Stimulated activated CD4-positive, alpha-beta T cell treated with anti-CD3 and anti-CD28 coated beads, Interleukin-12 subunit alpha, Interleukin-12 subunit beta, amount 100 ng/mL, for 48 hours (primary cell): ENCODE measurements at places on chromosomes 7 and 10.

DNA sequence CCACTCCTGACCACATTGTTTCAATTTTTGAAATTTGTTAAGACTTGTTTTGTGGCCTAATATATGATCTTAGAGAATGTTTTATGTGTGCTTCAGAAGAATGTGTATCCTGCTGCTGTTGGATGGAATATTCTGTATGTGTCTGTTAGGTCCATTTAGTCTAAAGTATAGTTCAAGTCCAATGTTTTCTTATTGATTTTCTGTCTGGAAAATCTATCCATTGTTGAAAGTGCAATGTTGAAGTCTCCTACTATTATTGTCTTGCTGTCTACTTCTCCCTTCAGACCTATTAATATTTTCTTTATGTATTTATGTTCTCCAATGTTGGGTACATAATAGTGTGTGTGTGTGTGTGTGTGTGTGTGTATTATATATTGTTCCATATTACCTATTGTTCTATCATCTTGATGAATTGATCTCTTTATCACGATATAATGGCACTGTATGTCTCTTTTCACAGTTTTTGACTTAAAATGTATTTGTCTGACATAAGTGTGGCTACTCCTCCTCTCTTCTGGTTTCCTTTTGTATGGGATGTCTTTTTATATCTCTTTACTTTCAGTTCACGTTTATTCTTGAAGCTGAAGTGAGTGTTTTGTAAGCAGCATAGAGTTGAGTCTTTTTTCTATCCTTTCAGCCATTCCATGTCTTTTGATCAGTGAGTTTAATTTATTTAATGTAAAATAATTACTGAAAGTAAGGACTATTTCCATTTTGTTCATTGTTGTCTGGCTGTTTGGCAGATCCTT is 61.3 kb downstream of the AKR1D1 start:
- no peak for DNase-seq

DNA sequence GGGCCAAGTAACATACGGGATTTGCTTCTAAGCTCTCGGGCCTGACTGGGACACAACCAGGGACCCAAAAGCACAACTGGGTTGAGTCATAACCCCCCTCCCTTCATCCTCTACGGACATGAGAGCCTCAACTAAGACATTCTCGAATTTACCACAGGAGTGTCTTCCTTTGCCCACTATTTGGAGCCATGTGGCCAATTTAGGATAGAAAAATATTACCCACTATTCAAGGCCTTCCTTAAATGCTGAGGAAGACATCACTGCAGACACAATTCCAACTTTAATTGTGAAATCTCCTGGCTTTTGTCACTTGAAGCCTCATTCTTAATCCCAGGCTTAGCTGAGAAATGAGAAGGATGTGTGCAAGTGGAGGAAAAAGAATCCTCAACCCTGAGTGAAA is 11.8 kb downstream of the CTBP2 start:
- no peak for DNase-seq

- no peak for DNase-seq
These were observed 298.3 kb upstream of the FZD8 start for GRCh38 chr10:35940141-35941041.

DNA sequence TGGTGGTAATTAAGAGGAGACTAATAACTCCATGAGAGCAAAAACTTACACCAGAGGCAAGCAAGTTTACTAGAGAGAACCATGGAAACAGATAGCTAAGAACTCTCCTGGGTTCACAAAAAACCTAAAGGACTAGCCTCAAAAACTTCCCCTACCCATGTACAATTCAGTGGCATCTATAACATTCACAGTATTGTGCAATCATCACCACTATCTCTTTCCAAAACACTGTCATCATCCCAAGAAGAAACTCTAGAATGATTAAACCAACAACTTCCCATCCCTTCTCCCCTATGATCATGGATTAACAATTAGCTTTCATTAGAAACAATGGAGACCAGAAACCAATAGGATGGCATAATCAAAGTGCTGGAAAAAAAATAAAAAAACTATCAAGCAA is 1038.3 kb downstream of the LRMDA start:
- no peak for DNase-seq

DNA sequence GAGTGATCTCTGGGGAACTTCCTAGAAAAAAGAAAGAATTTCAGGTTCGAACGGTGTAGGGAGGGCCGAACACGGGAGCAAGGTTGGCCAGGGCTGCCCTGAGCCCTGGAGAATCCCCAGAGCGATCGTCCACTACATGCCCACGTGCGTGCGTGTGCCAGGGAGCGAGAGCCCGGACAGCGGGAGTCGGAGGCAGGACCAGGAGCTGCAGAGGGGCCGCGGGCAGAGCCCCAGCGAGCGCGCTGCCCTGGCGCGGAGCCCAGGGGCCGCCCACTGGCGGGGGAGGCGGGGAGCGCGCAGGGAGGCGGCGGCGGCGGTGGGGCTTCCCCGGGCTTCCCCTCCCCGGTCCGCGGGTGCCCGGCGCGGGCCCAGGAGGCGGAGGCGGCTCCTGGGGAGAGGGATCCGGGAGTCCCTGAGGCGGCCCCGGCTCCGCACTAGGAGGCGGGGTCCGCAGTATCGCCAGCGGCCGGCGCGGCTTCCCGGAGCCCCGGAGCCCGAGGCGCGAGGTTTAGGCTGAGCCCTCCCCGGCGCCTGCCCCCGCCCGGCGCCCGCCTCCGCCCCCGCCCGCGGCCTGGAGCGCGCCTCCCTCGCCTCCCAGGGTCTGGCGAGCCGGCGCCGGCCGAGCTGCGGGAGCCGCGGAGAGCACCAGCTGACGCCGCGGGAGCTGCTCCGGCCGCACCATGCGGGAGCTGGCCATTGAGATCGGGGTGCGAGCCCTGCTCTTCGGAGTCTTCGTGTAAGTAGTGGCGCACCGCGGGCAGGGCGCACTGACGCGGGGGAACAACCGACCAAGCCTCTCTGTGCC is at the start of gene PLPP4:
TSS of gene PLPP4 (plus strand) at position 602 of the 805 bp plus-strand sequence. CDS start at position 681, 79 bp downstream.
- no peak for DNase-seq

DNA sequence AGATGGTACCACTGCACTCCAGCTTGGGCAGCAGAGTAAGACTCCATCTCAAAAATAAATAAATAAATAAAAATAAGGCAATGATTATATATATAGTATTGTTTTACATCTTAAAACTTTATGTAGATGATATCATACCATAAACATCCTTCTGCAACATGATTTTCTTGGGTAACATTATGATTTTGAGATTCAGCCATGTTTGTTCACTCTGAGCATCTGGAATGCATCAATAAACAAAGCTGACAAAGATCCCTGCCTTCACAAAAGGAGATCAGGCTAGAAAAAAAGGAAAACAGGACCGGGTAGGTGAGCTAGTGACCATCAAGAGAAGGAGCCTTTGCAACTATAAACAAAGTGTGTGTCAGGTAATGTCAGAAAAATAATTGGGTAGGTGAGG is 31.9 kb upstream of the KAT6B start:
- no peak for DNase-seq

- no peak for DNase-seq
These were observed 31.9 kb upstream of the HPS1 start for GRCh38 chr10:98478430-98479222.

DNA sequence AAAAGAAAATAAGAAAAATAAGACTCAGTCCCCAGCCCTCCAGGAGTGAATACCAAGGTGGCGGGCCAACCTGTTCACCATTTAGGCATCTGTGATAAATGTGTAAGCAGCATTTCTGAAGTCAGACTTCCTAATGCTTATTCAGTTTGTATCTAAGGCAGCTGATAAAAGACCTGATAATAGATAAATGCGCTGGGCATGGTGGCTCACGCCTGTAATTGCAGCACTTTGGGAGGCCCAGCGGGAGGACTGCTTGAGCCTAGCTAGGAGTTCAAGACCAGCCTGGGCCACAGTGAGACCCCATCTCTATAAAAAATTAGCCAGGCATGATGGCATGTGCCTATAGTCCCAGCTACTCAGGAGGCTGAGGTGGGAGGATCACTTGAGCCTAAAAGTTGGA is 103.6 kb downstream of the SPDYE5 start:
- DNase-seq: no peak
